ENCODE measurements at places on chromosomes 11 and 22.
A peak's percentile ranks its signal among the peaks of the same experiment; 100 is the strongest.

- no peaks in the 10 kb centered on the region for H3K4me1 ChIP-seq
- no peaks in the 10 kb centered on the region for H3K27me3 ChIP-seq
- H3K4me3 ChIP-seq = no peak overlapping the region
- no peaks in the 10 kb centered on the region for H3K36me3 ChIP-seq
These were observed 21.9 kb downstream of the HSPA8 start for GRCh38 chr11:123040111-123040432.

- H3K4me1 ChIP-seq = no peaks in the 10 kb centered on the region
- no peaks in the 10 kb centered on the region for H3K27me3 ChIP-seq
- no peak overlapping the region for H3K27ac ChIP-seq
- no peaks in the 10 kb centered on the region for H3K36me3 ChIP-seq
- DNase-seq = no peak
These were observed 132.5 kb downstream of the WT1 start for GRCh38 chr11:32302826-32303225.

DNA sequence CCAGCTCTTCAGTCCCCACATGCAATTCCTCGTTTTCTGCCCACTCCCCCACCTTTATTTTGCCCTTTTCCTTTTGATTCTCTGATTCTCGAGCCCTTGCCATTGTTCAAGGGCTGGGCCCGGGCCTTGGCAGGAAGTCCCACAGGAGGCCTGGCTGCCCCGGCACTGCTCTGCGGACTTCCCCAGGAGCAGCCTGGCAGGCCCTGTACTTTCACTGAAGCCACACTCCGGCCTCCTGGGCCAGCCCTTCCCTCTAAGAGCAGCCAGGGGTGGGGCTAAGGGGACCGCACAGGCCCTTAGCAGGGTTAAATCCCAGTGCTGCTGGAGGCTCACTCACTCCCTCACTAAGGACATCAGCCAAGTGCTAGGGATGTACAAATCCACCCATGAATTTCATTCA, 4.1 kb downstream of the LRRC32 start:
- H3K27me3 ChIP-seq = no peaks in the 10 kb centered on the region
- H3K36me3 ChIP-seq = no peaks in the 10 kb centered on the region
- peaks cover 12% of the 10 kb centered on the region for H3K4me1 ChIP-seq

DNA sequence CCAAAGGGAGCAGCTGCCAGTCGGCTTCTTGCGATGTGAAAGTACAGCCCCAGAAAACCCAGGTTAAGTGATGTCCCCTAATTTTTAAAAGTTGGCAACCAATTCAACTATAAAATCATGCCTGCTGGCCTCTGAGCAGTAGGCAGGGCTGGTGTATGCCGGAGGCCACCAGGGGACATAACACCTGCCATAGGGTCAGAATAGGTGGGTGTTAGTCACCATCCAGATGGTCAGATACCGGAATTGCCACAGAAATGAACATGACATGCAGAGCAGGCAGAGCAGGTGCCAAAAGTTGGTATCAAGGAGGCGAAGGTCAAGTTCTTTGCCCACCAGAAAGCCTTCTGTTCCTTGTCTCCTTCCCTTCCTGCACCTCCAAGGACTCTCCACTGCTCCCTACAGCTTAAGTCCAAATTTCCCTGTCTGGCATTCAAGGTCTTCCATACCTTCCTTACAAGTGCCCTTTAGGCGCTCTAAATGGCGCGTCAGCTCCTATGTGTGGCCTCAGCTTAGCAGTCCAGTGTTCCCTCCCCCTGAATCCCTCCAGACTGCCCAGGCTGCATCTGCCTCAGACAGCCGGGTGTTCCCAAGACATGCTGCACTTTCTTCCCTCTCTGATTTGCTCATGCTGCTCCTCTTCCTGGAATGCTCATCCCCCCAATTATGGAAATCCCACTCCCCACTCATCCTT, 45.1 kb downstream of the PTPRJ start:
- no peaks in the 10 kb centered on the region for H3K36me3 ChIP-seq
- no peaks in the 10 kb centered on the region for H3K4me1 ChIP-seq
- no peak for DNase-seq
- H3K4me3 ChIP-seq = no peak overlapping the region
- no peaks in the 10 kb centered on the region for H3K27me3 ChIP-seq

DNA sequence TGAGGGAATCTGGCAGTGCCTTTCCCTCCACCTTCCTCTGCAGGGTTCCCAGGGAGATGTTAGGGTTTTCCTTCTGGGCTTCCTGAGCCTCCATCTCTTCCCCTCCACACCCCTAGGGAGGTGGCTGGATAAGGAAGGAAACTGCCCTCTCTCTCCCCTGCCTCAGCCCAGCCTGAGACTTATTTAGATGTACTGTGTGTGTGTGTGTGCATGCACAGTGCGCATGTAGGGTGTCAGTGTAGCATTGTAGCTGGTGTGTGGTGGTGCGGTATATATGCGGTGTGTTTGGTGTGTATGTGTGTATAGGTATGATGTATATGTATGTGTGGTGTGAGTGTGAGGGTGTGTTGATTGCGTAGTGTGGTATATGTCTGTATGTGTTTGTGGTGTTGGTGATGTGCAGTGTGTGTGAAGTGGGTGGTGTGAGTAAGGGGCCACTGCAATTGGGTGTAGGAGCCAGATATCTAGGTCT, 1.5 kb downstream of the FXYD6 start:
- peaks cover 68% of the 10 kb centered on the region for H3K4me1 ChIP-seq
- no peak overlapping the region for H3K4me3 ChIP-seq
- no peaks in the 10 kb centered on the region for H3K36me3 ChIP-seq

- H3K27me3 ChIP-seq = no peaks in the 10 kb centered on the region
- DNase-seq = no peak
- H3K27ac ChIP-seq = peak overlapping the region; percentile 86
- no peak overlapping the region for H3K4me3 ChIP-seq
- H3K4me1 ChIP-seq = peaks cover 94% of the 10 kb centered on the region
These were observed 13.9 kb downstream of the DAGLA start for GRCh38 chr11:61693922-61694601.

DNA sequence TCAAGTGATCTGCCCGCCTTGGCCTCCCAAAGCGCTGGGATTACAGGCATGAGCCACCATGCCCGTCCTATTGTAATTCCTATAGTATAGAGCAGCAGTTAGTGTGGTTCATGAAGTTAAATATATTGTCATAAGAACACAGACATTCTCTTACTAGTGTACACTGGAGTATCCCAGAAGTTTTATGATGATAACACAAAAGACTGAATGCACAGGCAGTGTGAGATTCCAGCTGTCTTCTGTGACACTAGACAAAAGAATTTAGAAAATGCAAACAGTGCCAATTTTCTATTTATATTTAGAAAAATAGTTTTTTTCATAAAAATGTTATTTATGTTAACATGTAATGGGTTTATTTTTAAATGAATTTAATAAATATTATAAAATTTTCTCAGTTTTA, 39.4 kb upstream of the RBX1 start:
- H3K36me3 ChIP-seq = peaks cover 98% of the 10 kb centered on the region
- no peak overlapping the region for H3K27ac ChIP-seq
- H3K4me1 ChIP-seq = no peaks in the 10 kb centered on the region

DNA sequence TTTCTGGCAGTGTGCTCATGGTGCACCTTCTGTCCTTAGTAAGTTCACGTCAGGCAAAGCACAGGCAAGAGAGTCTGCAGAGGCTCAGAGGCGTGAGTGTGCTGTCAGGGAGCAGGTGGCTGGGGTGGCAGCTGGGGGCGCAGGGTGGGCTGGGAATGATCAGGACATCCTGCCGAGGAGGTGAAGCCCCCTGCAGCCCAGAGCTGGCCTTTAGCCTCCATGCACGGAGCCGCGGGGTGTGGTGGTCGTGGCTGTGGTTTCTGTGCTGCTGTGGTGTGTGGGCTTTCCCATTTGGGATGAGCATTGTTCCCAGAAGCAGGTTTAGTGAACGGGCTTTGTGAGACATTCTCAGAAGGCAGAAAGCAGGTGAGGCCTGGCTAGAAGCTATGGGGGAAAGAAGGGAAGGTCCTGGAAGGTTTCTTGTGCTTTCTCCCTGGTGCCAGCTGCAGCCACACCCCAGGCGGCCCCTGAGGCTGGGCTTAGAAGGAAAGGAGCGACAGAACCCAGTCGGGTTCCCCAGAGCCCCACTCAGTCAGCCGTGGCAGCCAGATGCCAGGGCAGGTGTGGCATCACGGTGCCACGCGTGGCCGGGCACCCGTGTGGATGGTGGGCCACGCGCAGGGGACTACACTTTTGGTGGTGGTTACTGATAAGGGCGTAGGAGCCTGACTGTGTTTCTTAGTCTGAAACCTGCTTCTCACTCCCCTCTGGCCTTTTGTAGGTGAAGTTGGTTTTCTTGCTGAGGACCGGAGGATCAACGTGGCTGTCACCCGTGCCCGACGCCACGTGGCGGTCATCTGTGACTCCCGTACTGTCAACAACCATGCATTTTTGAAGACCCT, 32.0 kb downstream of the IGHMBP2 start:
- no peaks in the 10 kb centered on the region for H3K4me1 ChIP-seq
- no peak overlapping the region for H3K4me3 ChIP-seq
- H3K27ac ChIP-seq = no peak overlapping the region
- H3K27me3 ChIP-seq = no peaks in the 10 kb centered on the region
- DNase-seq = no peak

GRCh38 chr11:38060920-38061319, 1462.9 kb upstream of the RAG2 start:
- DNase-seq = no peak
- H3K27ac ChIP-seq = no peak overlapping the region
- no peaks in the 10 kb centered on the region for H3K4me1 ChIP-seq
- no peak overlapping the region for H3K4me3 ChIP-seq
- H3K36me3 ChIP-seq = no peaks in the 10 kb centered on the region

GRCh38 chr11:130219148-130219547, 59.6 kb downstream of the ST14 start:
- H3K27ac ChIP-seq = no peak overlapping the region
- no peaks in the 10 kb centered on the region for H3K27me3 ChIP-seq
- peaks cover 8% of the 10 kb centered on the region for H3K4me1 ChIP-seq
- H3K36me3 ChIP-seq = no peaks in the 10 kb centered on the region
- no peak for DNase-seq

GRCh38 chr11:131766637-131767036, 396.2 kb downstream of the NTM start:
- H3K27me3 ChIP-seq = no peaks in the 10 kb centered on the region
- no peak overlapping the region for H3K4me3 ChIP-seq

DNA sequence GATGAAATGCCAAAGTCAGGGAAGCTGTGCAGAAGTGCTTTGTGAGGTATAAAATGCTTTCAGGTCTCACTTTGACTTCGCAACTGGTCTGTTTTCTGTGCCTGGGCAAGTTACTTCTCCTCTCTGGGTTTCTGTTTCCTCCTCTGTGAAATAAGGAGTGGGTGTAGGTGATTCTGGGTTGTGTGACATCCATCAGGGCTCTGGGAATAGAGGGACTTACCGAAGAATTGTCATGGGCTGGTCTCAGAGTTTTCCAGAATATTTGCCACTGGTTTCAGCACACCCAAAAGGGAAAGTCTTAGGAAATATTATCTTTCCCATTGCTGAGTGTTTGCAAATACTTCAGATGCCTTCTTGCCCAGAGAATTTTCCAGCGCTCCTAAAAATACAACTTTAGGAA, 118.4 kb downstream of the KIAA1671 start:
- peak overlapping the region; percentile 53 for H3K4me3 ChIP-seq
- no peaks in the 10 kb centered on the region for H3K27me3 ChIP-seq
- H3K4me1 ChIP-seq = peaks cover 9% of the 10 kb centered on the region
